ENCODE measurements at places on chromosomes 6 and 20. TPM values are rescaled to one million over a fixed set of nuclear protein-coding genes. Genes with fewer than 3 reads are reported as not detected.
A peak's percentile ranks its signal among the peaks of the same experiment; 100 is the strongest.

Gene KIF25
- total RNA-seq = not detected

Gene WFDC11
- total RNA-seq = not detected

GRCh38 chr6:169780571-169781091, 29.2 kb downstream of the ERMARD start:
- H3K27ac ChIP-seq = no peak overlapping the region
- no peak for DNase-seq
- H3K4me1 ChIP-seq = no peaks in the 10 kb centered on the region
- H3K27me3 ChIP-seq = no peaks in the 10 kb centered on the region
- no peaks in the 10 kb centered on the region for H3K36me3 ChIP-seq

DNA sequence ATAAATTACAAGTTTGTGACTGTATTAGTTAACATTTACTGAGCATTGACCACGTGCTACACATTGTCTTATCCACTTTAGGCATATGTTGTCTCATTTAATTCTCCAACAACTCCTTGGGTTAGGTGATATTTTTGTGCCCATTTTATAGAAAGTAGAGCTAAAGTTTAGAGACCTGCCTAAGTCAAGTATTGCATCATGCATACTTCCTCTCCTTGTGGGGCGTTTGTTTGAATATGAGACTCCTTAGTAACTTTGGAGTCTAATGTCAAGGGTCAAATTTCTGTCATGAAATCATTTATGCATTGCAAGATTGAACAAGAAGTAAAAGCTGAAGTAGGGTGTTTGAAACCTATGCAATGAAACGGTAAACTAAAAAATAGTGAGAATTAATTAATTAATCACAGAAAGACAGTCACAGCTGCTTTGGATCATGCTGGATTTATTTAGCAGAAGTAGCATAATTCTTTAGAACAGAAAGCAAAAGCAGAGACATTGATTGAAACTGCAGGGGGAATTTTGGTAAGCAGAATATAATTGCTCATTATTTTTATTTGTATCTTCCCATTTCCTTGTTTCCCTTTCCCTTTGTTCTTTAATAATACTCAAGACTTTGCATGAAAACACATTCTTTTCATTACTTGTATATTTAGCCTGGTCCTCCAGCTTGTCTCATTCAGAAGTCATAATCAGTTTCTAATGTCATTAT, 1374.4 kb upstream of the GJE1 start:
- no peaks in the 10 kb centered on the region for H3K27me3 ChIP-seq
- H3K4me1 ChIP-seq = no peaks in the 10 kb centered on the region
- no peak overlapping the region for H3K27ac ChIP-seq
- no peaks in the 10 kb centered on the region for H3K36me3 ChIP-seq
- no peak for DNase-seq

- no peak overlapping the region for H3K27ac ChIP-seq
- no peak for DNase-seq
- H3K36me3 ChIP-seq = no peaks in the 10 kb centered on the region
- H3K4me1 ChIP-seq = 0 out of 2 replicates have a peak, but pooled peaks cover 5% of the 10 kb centered on the region
- H3K4me3 ChIP-seq = peak overlapping the region; percentile 61
Observed at GRCh38 chr6:144006736-144007477, 1.2 kb downstream of the PLAGL1 start.

Gene NHLRC1
- 0.90 TPM for total RNA-seq

Gene TSPO2
- not detected for total RNA-seq

Gene FLRT3
- 0.70 TPM for total RNA-seq

Gene CD93
- 0.07 TPM for total RNA-seq

DNA sequence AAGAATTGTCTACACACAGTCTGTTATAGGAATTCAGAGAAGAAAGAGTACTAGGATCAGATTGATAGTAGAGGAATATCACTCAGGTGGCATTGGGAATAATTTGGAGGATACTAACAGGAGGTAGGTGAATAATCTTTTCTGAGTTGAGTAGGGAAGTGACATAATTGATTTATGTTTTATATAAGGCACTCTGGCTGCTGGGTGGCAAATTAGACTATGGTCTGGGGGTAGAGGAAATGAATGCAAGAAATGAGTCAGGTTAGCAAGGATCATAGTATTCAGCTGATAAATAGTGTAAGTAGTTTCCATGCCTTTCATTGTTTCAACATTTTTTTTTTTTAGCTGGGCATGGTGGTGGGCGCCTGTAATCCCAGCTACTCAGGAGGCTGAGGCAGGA, 113.3 kb downstream of the CDKAL1 start:
- H3K4me1 ChIP-seq = peaks cover 4% of the 10 kb centered on the region
- no peaks in the 10 kb centered on the region for H3K27me3 ChIP-seq
- no peak for DNase-seq
- H3K36me3 ChIP-seq = no peaks in the 10 kb centered on the region

GRCh38 chr20:29878281-29878741, 1379.2 kb upstream of the DEFB115 start:
- peaks cover 13% of the 10 kb centered on the region for H3K27me3 ChIP-seq
- H3K4me1 ChIP-seq = no peaks in the 10 kb centered on the region
- DNase-seq = no peak

DNA sequence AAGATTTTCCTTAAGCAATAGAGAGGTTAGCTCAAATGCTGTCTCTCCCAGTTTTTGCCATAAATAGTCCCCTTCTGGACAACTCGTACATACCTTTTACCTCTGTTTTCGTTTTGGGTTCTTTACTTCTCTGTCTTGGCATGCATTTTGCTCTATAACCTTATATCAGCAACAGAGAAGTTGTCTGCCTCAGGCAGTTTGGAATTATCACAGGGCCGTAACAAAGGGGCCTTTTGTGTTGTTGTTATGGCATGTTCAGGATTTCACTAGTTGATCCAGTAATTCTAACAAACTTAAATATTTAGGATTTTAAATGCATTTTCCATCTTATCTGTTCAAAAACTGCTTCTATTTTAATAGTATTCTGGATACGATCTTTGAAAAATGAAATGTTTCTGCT, 259.8 kb downstream of the CD109 start:
- no peak overlapping the region for H3K4me3 ChIP-seq
- no peaks in the 10 kb centered on the region for H3K36me3 ChIP-seq
- no peak for DNase-seq
- no peaks in the 10 kb centered on the region for H3K4me1 ChIP-seq
- no peak overlapping the region for H3K27ac ChIP-seq

Gene AVP
- not detected for total RNA-seq

Gene OXT
- not detected for total RNA-seq

GRCh38 chr6:50905297-50905696, 86.6 kb downstream of the TFAP2B start:
- H3K27me3 ChIP-seq = no peaks in the 10 kb centered on the region
- no peak overlapping the region for H3K27ac ChIP-seq
- no peak overlapping the region for H3K4me3 ChIP-seq
- H3K36me3 ChIP-seq = no peaks in the 10 kb centered on the region
- no peaks in the 10 kb centered on the region for H3K4me1 ChIP-seq

Gene CTAGE9
- total RNA-seq = not detected

DNA sequence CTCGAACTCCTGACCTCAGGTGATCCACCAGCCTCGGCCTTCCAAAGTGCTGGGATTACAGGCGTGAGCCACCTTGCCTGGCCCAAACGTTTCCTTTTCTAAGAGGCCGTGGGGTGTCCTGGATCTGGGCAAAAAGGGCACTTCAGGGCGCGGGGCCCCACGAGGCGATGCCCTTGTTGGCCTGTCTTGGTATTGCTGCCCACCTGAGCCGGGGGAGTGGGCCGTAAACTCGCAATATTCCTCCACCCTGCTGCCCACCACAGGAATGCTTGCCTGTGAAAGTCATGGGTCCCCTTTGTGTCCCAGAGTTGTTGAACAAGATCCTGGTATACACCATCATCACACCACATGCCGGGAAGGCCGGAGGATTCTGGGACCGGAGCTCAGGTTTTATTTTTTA, 49.0 kb downstream of the SSR1 start:
- peaks cover 12% of the 10 kb centered on the region for H3K4me1 ChIP-seq
- no peak overlapping the region for H3K27ac ChIP-seq
- no peaks in the 10 kb centered on the region for H3K27me3 ChIP-seq
- no peak overlapping the region for H3K4me3 ChIP-seq
- H3K36me3 ChIP-seq = no peaks in the 10 kb centered on the region

Gene SULF2
- total RNA-seq = 495 TPM

Gene BMP6
- total RNA-seq = not detected

DNA sequence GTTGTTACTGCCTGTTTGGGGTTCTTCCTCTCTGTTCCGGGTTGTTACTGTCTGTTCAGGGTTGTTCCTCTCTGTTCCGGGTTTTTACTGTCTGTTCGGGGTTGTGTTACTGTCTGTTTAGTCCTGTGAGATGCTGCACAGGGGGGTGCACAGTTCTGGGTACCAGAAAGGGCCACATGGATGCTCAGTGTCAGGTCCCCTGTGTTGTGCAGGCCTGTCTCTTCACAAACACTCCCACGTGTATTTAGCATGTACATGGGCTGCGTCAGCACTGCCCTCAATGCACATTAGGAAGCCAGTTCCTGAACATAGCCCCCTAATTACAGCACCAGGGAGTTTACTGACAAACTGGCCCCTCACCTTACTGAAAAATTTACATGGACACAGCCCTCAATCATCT, 118.5 kb downstream of the DLL1 start:
- H3K36me3 ChIP-seq = no peaks in the 10 kb centered on the region
- H3K27ac ChIP-seq = no peak overlapping the region
- no peak overlapping the region for H3K4me3 ChIP-seq
- DNase-seq = no peak
- no peaks in the 10 kb centered on the region for H3K4me1 ChIP-seq

GRCh38 chr6:168124158-168124557, 45.1 kb upstream of the FRMD1 start:
- H3K4me3 ChIP-seq = no peak overlapping the region
- no peaks in the 10 kb centered on the region for H3K4me1 ChIP-seq
- H3K36me3 ChIP-seq = no peaks in the 10 kb centered on the region
- peaks cover 88% of the 10 kb centered on the region for H3K27me3 ChIP-seq

DNA sequence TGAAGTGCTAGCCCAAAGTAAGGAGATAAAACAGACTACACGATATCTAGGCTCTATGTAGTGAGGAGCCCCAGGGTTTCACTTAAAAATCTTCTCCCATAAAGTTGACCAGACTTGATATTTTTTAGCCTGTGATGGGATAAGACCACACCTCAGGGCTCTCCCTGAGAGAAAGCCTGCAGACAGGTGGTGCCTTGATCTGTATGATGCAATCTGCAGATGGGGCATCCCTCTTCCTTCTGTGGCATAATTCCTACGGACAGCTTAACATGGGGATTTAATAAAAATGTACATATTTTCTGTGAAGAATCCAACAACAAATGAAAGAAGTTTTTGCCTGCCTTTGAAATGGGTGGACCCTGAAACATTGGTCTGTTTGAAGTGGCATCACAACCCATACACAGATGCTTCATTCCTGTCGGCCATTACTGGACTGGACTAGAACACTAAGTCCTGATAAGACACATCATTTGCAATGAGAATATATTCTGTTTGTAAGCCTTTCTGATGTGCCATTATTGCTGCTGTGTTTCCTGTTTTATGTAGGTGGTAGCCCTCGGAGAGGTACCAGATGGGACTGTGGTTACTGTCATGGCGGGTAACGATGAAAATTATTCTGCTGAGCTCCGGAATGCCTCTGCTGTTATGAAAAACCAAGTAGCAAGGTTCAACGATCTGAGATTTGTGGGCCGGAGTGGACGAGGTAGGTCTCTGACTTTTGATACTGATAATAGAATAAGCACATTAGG, 53.8 kb upstream of the SUPT3H start:
- peaks cover 5% of the 10 kb centered on the region for H3K36me3 ChIP-seq
- H3K4me1 ChIP-seq = peaks cover 3% of the 10 kb centered on the region
- no peaks in the 10 kb centered on the region for H3K27me3 ChIP-seq

Gene GMDS
- 30.1 TPM for total RNA-seq

Gene NDRG3
- 55.6 TPM for total RNA-seq

- H3K4me1 ChIP-seq = no peaks in the 10 kb centered on the region
- no peaks in the 10 kb centered on the region for H3K36me3 ChIP-seq
- H3K4me3 ChIP-seq = no peak overlapping the region
- H3K27me3 ChIP-seq = no peaks in the 10 kb centered on the region
Observed at GRCh38 chr6:7737867-7738266, 12.0 kb downstream of the BMP6 start.

Gene EPHA7
- total RNA-seq = 0.57 TPM

Gene RIPOR3
- total RNA-seq = 6.3 TPM

- peaks cover 10% of the 10 kb centered on the region for H3K4me1 ChIP-seq
- H3K27me3 ChIP-seq = no peaks in the 10 kb centered on the region
- no peaks in the 10 kb centered on the region for H3K36me3 ChIP-seq
- no peak for DNase-seq
- H3K4me3 ChIP-seq = peak overlapping the region; percentile 93
- H3K27ac ChIP-seq = peak overlapping the region; percentile 94
Observed at GRCh38 chr6:45378334-45378926, 696 bp upstream of the SUPT3H start.

- H3K4me3 ChIP-seq = no peak overlapping the region
- peaks cover 13% of the 10 kb centered on the region for H3K4me1 ChIP-seq
- H3K36me3 ChIP-seq = no peaks in the 10 kb centered on the region
- H3K27ac ChIP-seq = no peak overlapping the region
Observed at GRCh38 chr6:150267686-150268561, 100.9 kb upstream of the IYD start.

Gene DDX39B
- 383 TPM for total RNA-seq

Gene LY6G6F
- not detected for total RNA-seq

GRCh38 chr6:113634352-113635163, 222.6 kb upstream of the MARCKS start:
- H3K27me3 ChIP-seq = no peaks in the 10 kb centered on the region
- no peak overlapping the region for H3K4me3 ChIP-seq
- peak overlapping the region; percentile 99 for H3K27ac ChIP-seq
- no peaks in the 10 kb centered on the region for H3K36me3 ChIP-seq
- peaks cover 68% of the 10 kb centered on the region for H3K4me1 ChIP-seq
- no peak for DNase-seq

Gene PRPF6
- total RNA-seq = 111 TPM

- H3K27ac ChIP-seq = peak overlapping the region; percentile 86
- H3K27me3 ChIP-seq = no peaks in the 10 kb centered on the region
- H3K4me1 ChIP-seq = peaks cover 58% of the 10 kb centered on the region
- peak overlapping the region; percentile 30 for H3K4me3 ChIP-seq
Observed at GRCh38 chr6:42405021-42405420, 46.7 kb downstream of the TRERF1 start.

DNA sequence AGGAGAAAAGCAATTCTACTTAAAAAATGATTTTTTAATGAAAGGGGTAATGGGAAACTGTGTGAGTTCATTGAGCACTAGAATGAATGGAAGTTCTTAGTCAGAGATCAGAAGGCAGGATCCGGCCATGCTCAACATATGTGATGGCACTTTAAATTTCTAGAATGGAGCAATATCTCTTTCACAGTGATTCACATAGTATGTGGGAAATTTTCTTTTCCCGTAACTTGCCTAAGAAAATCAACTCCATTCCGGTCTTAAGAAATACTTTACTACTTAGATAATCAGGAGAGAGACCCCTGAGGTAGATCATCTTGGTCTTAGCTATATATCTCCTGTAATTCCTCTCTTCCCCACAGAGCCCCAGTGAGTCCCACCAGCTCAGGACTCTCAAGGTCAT, 131.8 kb downstream of the SCML4 start:
- DNase-seq = no peak
- no peaks in the 10 kb centered on the region for H3K36me3 ChIP-seq
- no peak overlapping the region for H3K4me3 ChIP-seq
- no peaks in the 10 kb centered on the region for H3K4me1 ChIP-seq

Gene ULBP2
- 4.4 TPM for total RNA-seq

GRCh38 chr20:10527781-10528180, 92.7 kb downstream of the SLX4IP start:
- DNase-seq = no peak
- H3K4me3 ChIP-seq = no peak overlapping the region
- H3K27me3 ChIP-seq = no peaks in the 10 kb centered on the region
- peaks cover 9% of the 10 kb centered on the region for H3K4me1 ChIP-seq

Measured in PC-9 (cell line).